ENCODE measurements at places on chromosomes 16 and 17. TPM values are rescaled to one million over a fixed set of nuclear protein-coding genes. Genes with fewer than 3 reads are reported as not detected.

- no peak for DNase-seq
Observed at GRCh38 chr17:3805581-3805980, 4.6 kb upstream of the ITGAE start.

GRCh38 chr16:27819356-27819755 is 244.2 kb downstream of the GSG1L start:
- no peak for DNase-seq

DNA sequence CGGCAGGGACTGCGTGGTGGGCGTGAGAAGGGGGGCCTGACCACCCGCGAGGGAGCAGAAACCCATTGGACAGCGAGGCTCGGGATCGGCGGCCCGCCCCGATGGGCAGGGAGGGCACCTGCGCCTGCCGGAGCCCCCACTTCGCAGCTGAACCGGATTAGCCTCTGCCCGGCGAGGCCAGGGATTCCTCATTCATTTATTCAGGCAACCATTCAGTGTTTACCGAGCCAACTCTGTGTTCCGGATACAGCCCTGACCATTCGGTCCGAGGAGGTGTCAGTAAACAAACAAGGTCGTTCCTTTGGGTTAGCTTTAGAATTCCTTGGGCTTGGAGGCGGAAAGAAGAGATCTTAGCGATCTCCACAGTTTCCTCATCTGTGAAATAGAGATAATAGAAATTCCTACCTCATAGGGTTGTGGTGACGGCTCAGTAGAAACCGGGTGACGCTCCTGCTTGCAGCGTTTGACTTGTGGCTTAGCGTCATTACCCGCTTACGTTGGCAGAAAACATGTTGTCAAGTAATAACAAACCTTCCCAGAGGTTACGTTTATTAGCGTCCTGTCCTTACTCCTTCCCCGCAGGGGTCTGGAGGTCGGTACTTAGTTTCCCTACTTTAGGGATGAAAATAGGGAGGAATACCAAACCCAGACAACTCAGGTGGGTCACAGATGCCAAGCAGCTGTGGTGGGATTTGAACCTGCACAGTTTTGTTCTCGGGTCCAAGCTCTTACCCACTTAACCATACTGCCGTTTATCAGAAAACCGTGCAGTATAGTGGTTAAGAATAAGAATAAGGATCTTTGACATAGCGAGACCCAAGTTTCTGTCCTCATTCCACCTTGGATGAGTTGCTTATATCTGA is 893 bp downstream of the POLR3E start:
- peak; percentile 63 for DNase-seq

DNA sequence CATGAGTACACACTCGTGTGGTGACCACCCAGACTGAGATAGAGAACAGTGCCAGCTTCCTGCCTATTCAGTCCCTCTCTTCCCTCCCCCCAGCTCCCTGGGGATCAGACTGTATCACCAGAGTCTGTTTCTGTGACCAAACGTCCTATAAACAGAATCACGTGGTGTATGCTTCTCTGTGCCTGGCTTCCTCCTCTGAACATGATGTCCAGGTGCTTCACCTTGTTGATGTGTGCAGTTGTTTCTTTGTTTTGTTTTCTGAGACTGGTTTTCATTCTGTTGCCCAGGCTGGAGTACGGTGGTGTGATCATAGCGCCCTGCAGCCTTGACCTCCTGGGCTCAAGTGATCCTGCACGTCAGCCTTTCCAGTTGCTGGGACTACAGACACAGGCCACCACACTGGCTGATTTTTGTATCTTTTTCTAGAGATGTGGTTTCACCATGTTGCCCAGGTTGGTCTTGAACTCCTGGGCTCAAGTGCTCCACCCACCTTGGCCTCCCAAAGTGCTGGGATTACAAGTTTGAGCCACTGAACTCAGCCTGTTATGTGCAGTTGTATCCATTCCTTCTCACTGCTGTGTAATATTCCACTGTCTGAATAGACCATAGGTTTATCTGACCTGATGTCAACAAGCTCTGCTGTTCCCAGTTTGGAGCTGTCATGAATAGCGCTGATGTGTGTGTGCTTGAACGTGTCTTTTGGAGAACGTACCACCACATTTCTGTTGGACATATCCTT is 28.9 kb upstream of the PRM1 start:
- DNase-seq: no peak

- no peak for DNase-seq
Observed at GRCh38 chr16:84368308-84368996, at the start of gene ATP2C2. Gene ATP2C2 (plus strand): TSS chr16:84368538. CDS start chr16:84368616, 78 bp downstream.

The TMEM235 gene
- not detected for total RNA-seq

GRCh38 chr16:80803339-80804055 is 901 bp downstream of the CDYL2 start:
- DNase-seq: peak; percentile 63

- DNase-seq: no peak
Observed at GRCh38 chr16:5041600-5042133, 7.9 kb upstream of the NAGPA start.

DNA sequence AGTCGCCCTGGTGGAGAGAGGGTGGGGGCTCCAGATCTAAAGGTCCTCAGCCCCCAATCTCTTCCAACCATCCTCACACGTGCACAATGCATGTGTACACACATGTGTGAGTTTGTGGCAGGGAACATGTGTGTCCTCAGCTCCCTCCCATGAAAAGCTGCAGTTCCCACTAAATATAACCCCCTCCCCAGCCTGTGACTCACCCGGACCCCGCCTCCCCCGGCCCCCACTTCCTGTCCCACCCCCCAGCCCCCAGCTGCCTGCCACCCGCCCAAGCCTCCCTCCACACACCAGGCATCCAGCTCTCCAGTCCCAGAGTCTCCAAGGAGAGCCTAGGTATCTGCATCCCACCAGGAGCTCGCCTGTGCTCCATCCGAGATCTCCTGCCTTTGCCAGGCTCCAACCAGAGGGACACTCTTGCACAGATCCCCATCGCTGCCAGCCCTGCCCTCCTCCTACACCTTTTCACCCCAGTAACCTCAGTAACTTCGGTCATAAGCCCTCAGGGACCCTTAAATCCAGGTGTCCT is 3.9 kb downstream of the DLG4 start:
- DNase-seq: no peak

The TPSG1 gene
- total RNA-seq: not detected

DNA sequence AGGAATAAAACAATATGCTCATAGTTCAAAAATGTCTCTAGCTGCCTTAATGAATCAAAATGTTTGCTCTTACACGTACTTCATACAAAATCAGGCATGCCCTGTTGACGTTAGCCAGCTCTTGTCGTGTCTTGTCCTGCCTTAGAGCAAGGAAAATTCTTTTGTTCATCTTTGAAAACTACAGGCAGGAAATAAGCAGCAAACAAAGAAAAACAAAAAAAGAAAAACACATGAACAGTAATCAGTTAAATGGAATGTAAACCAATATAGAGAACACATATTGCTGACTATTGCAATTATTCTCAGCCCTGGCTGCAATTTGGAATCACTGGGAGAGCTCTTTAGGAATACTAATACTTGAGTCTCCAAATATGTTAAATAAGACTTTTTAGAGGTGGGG is 1.7 kb downstream of the CAPNS2 start:
- no peak for DNase-seq

- DNase-seq: no peak
Observed at GRCh38 chr17:37642681-37643080, 565 bp downstream of the DDX52 start.

- DNase-seq: peak; percentile 85
Observed at GRCh38 chr17:50272711-50273653, 1.3 kb upstream of the TMEM92 start.

GRCh38 chr16:15440852-15441251 is 6.5 kb downstream of the BMERB1 start:
- DNase-seq: no peak

Data from activated naive CD8-positive, alpha-beta T cell treated with anti-CD3 and anti-CD28 coated beads, Interleukin-2, amount 10 ng/mL, durations not matched to agents 7 days and 5 days (primary cell).